ENCODE measurements at places on chromosomes 3 and 15.

- DNase-seq, result no peak
Measured at GRCh38 chr3:100136921-100137320, 22.6 kb upstream of the FILIP1L start.

DNA sequence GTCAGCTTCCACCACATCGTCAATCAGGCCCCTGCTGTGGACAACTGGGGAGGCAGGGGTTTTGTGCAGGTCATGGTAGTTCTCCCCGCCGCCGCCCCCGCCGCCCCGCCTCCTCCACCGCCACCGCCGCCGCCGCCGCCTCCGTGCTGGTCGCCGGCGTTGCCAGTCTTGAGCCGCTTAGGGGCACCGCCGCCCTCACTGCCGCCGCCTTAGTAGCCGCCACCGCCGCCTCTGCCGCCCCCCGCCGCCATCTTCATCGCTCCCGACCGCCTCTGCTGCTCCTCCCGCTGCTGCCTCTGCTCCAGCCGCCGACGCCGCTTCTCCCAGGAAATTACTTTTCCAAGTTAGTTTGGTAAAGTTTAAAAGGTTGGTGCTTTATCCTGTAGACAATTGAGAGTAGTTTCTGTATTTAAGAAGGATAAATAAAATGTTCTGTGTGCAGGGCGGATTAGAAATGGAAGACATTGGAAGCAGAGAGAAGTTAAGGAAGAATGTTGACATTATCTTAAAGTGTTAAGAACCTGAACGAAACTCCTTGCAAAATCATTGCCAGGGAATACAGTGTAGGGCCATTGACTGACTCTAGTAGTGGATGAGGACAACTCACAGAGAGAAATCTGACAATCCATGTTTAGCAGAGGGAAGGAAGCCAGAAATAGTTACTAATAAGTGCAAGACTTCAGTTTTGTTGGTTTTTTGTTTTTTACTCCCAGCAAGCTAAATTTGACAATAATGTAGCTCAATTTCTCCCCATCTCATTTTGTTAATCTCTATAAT is 53.0 kb upstream of the GOLGA8A start:
- no peak for DNase-seq

DNA sequence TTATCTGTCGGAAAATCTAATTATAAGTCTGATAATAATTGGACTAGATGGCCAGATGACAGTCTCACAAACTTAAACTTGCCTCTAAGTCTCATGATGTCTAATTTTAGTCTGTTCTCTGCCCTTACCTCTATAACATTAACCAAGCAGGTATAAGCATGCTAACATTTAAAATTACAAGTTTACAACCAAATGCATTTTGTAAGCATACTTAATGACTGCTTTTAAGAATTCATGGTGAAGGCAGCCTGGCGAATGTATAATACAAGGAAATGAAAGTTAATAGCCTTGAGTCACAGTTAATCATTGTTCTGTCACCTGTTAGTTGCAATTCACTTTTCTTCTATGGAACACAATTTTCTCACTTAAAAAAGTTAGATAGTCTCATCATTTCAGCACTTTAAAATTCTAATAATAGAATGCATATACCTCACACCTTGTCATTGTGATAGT is 16.5 kb downstream of the BCHE start:
- no peak for DNase-seq

DNA sequence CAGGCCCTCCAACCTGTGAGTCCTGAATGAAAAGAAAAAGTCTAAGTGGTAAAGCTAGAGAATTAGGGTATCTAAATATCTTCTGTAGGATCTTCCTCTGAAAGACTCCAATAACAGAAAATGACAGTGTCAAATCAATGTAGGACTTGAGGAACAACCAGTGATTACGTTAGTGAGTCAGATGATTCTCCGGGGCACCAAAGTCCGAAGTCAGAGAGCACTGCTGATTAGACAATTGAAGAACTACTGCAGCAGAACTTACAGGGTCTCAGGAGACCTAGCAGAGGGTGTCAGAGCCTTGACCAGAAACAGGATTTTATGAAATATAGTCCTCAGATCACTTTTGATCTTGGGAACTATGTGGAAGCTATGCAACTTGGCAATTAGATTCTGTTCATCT is 605.8 kb downstream of the EPHA3 start:
- DNase-seq, result no peak

- no peak for DNase-seq
Measured at GRCh38 chr15:95365511-95366107, 964.9 kb upstream of the NR2F2 start.

- DNase-seq, result no peak
Measured at GRCh38 chr3:10563396-10563795, 58.0 kb upstream of the ATP2B2 start.

DNA sequence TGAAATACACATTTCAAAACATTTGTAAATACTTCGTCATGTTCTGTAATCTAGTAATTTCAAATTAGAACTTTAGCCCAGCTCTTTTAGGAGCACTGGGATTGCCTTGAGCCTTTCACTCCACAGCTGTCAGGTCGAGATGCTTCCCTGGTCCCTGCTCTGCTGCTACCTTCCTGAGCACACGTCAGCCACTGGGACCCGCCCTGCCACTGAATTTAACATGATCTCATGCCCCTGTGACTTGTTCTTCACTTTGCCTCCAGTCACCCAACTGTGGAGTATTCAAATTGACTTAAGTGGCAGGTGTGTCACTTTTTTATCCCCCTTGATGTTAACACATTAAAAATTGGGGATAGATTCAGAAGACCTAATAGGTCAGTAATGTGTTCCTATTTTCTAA is 3.3 kb downstream of the ARRDC4 start:
- no peak for DNase-seq
